ENCODE measurements at places on chromosomes 7 and 10.

DNA sequence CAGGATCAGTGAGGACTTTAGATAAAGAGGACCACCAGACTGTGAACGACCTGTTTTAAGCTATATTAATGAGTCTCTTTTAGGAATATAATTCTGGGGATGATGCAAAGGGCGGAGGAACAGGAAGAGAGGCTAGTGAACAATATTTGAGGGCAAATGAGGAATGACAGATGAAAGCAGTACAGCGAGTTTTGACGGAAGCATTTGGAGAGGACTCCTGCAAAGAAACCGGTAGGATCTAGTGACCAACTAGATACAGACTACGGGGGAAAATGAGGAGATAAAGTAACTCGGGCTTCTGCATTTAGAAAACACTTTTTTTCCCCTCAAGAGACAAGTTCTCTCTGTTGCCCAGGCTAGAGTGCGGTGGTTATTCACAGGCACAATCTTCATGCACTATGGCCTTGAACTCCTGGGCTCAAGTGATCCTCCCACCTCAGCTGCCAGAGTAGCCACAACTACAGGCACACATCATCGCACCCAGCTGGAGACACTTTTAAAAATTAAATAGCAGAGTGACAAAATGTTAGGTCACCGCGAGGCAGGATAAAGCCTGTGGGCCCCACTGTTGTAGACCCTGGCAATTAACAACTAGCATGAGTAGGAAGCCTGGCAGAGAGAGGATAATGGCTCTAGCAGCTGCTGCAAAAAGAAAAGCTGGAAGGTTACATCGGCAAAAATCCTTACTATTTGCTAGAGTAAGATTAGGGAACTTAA, 143.2 kb downstream of the SRPK2 start:
- no peaks in the 10 kb centered on the region for H3K27me3 ChIP-seq
- no peak overlapping the region for H3K4me3 ChIP-seq

- H3K4me1 ChIP-seq: no peaks in the 10 kb centered on the region
- no peak overlapping the region for H3K27ac ChIP-seq
- no peaks in the 10 kb centered on the region for H3K27me3 ChIP-seq
- no peaks in the 10 kb centered on the region for H3K36me3 ChIP-seq
- no peak overlapping the region for H3K4me3 ChIP-seq
Observed at GRCh38 chr10:114970515-114970914, 32.5 kb downstream of the TRUB1 start.

- DNase-seq: no peak
- H3K4me3 ChIP-seq: no peak overlapping the region
- H3K36me3 ChIP-seq: no peaks in the 10 kb centered on the region
- H3K4me1 ChIP-seq: no peaks in the 10 kb centered on the region
Observed at GRCh38 chr7:148723846-148724245, 25.1 kb downstream of the CUL1 start.

DNA sequence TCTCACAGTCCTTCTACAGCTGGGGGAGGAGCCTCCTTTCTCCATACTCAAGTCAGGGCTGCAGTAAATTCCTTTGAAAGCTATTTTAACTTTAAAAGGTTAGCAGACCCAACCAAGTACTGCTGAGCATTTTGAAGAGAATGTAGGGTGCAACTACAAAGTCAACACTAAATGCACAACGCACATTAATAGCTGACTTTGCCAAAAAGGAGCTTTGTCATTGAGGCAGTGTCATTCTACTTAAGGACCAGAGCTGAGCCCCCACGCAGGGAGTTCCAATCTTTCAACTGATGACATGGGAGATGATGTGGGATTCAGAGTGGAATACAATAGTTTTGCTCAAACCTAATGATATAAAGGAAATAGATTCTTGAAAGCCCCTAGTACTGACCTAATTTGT, 20.3 kb downstream of the TECTB start:
- H3K4me3 ChIP-seq: no peak overlapping the region
- H3K27me3 ChIP-seq: no peaks in the 10 kb centered on the region
- no peaks in the 10 kb centered on the region for H3K4me1 ChIP-seq
- no peak overlapping the region for H3K27ac ChIP-seq
- no peak for DNase-seq
- no peaks in the 10 kb centered on the region for H3K36me3 ChIP-seq

- no peaks in the 10 kb centered on the region for H3K36me3 ChIP-seq
- DNase-seq: no peak
- H3K27me3 ChIP-seq: no peaks in the 10 kb centered on the region
- peaks cover 24% of the 10 kb centered on the region for H3K4me1 ChIP-seq
- H3K4me3 ChIP-seq: no peak overlapping the region
Observed at GRCh38 chr7:5442757-5443305, 19.2 kb upstream of the TNRC18 start.

DNA sequence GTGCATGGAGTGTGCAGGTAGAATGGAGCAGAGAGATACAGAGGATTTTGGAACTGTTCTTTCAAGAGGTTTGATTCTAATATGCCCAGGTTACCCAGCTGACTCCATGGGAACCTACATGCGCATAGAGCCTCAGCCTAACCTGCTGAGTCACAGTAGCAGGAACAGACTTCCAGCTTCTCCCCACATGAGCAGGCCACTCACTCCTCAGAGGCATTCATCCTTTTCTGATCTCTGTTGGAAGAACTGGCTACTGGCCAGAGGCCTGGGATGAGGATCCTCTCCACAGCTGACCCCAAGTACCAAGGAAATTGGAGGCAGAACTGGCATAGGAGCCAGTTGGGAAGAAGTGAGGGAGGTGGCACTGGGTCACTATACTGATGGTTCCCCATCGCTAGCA, 17.9 kb upstream of the CCSER2 start:
- no peaks in the 10 kb centered on the region for H3K36me3 ChIP-seq
- no peak overlapping the region for H3K27ac ChIP-seq
- no peaks in the 10 kb centered on the region for H3K27me3 ChIP-seq
- H3K4me3 ChIP-seq: no peak overlapping the region

GRCh38 chr7:17266565-17266964, 31.9 kb upstream of the AHR start:
- no peaks in the 10 kb centered on the region for H3K4me1 ChIP-seq
- DNase-seq: no peak
- H3K4me3 ChIP-seq: no peak overlapping the region
- H3K27me3 ChIP-seq: no peaks in the 10 kb centered on the region
- no peak overlapping the region for H3K27ac ChIP-seq

- no peak for DNase-seq
- peak overlapping the region; percentile 40 for H3K27ac ChIP-seq
- H3K4me3 ChIP-seq: no peak overlapping the region
- H3K4me1 ChIP-seq: peaks cover 32% of the 10 kb centered on the region
- no peaks in the 10 kb centered on the region for H3K36me3 ChIP-seq
Observed at GRCh38 chr10:32982911-32983909, 25.2 kb upstream of the ITGB1 start.

DNA sequence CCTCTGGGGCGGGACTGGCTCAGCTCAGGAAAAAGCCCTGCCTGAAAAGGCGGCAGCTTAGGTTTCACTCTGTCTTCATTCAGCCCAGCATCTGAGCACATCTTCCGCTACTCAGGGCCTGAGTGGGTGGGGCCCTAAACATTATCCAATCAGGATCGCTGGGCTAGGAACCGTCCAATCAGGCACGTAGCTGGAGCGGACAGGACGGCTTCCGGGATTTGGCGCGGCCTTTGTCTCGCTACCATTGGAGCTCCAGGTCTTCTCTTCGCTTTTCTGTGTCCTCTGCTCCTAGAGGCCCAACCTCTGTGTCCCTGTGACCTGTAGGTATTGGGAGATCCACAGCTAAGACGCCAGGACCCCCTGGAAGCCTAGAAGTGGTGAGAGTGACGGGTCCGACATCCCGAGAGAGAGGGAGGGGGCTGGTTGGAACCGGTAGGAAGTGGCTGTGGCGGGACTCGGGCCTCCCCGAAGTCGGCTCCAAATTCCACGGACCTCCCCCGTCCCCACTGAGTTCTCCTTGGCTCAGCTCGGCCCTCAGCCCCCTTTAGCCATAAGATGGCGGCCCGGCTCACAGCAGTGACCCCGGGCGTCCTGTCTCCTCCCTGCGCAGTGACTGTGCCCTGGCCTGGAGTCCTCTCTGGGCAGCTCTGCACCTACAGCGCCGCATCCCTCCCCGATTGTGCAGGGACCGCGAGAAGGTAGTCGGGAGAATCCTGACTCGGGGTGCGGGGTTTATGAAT, 99.1 kb downstream of the ZNF680 start:
- peak overlapping the region; percentile 27 for H3K27ac ChIP-seq
- no peaks in the 10 kb centered on the region for H3K4me1 ChIP-seq
- peak overlapping the region; percentile 47 for H3K4me3 ChIP-seq
- H3K27me3 ChIP-seq: no peaks in the 10 kb centered on the region
- peak; percentile 37 for DNase-seq
- H3K36me3 ChIP-seq: no peaks in the 10 kb centered on the region

DNA sequence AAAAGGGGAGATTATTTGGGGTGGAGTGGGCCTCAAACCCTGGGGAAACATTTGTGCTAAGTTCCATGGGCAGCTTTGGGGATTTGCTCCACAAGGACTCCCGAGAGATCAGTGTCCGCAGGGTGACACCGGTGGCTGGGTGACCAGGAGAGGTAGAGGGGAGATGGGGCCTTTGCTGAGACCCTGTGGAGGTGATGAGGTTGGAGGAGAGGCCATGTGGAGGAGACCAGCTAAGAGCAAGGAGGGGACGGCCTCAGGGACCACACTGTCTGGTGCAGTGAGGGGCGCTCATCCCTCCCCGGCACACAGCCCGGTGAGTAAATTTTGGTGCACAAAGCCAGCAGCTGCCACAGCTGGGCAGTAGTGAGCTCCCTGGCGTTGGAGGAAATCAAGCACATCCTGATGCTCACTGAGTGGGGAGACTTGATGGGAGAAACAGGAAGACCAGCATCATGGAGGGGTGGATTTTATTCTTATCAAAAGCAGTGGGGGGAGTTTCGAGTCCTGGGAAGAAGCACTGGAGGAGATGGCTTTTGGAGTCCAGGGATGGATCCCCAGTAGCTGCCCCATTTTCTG, 20.2 kb upstream of the ELFN1 start:
- H3K27me3 ChIP-seq: peaks cover 4% of the 10 kb centered on the region
- H3K4me3 ChIP-seq: no peak overlapping the region
- peaks cover 4% of the 10 kb centered on the region for H3K4me1 ChIP-seq
- no peak overlapping the region for H3K27ac ChIP-seq
- no peaks in the 10 kb centered on the region for H3K36me3 ChIP-seq

DNA sequence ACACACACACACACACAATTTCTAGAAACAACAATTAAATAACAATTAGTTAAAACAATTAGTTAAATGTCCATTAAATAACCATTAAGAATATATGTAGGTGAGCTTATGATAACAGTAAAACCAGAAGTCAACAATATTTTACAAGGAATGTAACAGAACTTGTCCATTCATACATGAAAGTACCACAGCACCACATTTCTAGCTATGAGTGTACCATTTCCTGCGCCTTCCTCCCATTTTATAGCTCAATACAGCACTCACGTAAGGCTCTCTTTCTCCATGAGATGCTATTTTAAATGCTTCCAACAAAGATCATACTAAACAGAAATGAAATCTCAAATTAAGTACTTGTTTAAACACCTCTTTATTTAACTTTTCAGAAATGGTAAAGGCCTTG, 367.3 kb upstream of the ZWINT start:
- no peaks in the 10 kb centered on the region for H3K4me1 ChIP-seq
- no peaks in the 10 kb centered on the region for H3K36me3 ChIP-seq
- no peak for DNase-seq
- H3K27ac ChIP-seq: no peak overlapping the region

DNA sequence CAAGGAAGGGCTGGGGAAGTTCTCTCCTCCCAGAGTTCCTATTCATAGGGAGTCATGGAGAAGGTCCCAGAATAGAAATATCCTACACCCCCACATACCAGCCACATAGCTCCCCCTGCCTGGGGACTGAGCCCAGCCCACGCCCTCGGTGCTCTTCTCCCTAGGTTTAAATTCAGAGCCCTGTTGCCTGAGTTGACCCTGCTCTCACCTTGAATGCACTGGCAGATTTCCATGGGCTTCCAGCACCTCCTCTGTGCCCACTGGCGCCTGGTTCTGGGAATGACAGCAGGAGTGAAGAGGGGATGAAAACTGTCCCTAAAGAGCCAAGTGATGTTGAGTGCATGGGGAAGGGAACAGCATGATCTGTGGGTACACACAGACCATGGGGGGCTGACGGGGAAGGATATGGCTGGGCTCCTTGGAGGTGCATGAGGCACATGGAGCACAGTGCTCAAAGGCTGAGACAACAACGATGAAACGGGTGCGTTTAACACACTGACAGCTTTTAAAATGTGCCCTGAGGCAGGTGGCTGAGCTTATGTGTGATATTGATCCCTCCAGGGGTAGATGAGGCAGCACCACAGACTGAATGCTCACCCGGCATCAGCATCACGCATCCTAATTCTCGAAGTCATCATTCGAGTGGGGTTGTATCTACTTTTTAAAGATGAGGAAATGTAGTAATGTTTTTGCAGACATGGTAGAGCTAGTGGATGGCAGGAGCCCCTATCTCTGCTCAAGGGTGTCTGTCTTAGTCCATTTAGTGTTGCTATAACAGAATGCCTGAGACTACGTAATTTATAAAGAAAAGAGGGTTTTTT, 53.7 kb upstream of the IGFBP3 start:
- H3K36me3 ChIP-seq: no peaks in the 10 kb centered on the region
- DNase-seq: no peak
- H3K4me1 ChIP-seq: peaks cover 14% of the 10 kb centered on the region
- H3K27ac ChIP-seq: no peak overlapping the region
- no peak overlapping the region for H3K4me3 ChIP-seq

DNA sequence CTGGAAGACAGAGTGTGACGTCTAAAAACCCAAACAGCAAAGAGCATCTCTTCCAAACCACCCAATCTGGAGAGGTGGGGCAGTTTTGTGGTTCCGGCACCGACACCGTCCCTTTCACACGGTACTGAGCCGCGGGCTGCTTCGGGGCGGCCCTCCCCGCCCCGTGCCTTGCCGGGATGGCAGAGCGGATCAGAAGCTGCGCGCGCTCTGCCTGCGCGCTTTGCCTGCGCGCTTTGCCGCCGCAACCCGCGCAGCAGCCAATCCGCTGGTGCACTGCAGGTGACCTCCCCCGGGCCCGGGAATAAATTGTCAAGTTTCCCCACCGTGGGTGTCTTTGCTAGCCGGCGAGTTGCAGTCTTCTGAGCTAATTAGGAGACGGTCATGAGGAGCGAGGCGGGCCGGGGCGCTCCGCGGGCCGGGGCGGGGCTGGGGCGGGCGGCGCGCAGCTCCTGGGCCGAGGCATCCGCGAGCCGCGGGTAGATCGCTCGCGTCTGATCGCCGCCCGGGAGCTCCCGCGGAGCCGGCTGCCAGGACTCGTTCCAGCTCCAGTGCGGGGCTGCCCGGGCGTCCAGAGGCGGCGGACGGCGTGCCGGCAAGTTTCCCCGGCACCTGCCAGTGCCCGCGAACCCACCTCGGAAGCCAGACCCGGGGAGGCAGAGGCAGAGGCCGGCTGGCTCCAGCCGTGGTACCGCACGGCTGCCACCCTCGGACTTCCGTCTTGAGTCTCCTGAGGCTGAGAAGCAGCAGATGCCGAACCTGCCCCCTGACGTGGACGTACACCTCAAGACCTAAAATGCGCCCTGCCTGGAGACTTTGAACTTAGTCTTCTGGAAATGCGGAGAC, 536.0 kb upstream of the GALNT17 start:
- peaks cover 27% of the 10 kb centered on the region for H3K27me3 ChIP-seq
- H3K4me3 ChIP-seq: no peak overlapping the region
- peak; percentile 36 for DNase-seq
- H3K4me1 ChIP-seq: peaks cover 10% of the 10 kb centered on the region
- no peaks in the 10 kb centered on the region for H3K36me3 ChIP-seq
- no peak overlapping the region for H3K27ac ChIP-seq
